T-helper 1 cell (primary cell): ENCODE measurements at places on chromosomes 13 and 19.

DNA sequence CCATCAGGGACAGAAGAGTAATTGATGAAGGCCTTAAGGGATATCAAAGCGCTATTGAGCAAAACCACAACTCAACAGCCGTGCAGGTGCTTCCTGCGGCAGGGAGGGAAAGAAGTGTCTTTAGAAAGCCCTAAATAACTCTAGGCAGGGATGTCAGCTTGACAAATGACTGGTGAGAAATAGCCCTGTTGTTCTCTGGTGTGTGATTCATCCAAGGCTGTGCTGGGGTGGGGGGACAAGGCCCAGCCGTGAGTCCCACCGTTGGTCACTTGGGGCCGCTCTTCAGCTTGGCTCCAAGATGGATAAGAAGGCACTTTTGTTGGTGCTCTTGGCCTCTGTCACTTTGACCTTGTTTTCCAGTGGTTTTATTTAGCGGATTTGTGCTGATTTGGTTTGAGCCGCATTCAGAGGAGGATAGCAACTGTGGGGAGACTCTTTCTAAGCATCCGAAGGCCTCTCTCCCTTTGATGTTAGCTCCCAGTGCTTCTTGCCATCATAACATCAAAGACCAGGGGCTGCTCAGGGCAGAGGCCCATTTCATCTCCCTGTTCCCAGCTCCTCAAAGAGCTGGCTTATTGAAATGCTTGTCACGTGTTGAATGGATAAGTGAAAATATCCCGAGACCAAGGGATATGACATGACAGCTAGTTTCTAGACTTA, 130.3 kb upstream of the SERP2 start:
- DNase-seq: no peak

DNA sequence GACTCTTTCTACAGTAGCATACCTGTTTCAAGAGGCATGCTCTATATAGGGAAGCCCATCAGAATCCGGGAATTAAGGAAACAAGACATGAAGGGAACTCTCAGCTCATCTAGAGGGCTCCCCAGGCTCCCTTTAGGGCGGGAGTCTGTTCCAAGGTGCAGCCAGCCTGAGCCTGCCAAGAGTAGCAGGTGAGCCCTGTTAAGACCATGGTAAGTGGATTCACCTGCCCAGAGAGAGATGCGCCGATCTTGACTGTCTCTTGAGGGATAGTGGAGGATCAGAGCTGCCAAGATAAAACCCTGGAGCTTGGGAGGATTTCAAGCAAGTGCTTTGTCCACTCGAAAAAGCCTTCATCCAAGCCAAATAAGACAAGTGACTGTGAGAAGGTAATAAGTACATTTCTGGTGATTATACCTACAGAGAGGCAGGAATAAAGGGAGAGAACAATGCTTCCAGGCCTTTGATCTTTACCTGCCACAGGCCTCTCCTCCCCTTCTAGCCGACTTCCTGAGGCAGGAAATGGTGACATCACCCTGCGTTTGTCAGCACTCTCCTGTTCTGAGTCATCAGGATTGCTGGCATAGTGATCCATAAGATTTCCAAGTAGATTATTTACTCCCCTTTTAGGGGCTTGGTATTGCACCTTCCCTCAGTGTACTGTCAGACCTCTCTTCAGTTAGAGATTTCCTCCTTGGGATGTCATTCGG, 31.5 kb downstream of the KLF5 start:
- no peak for DNase-seq

GRCh38 chr13:44107357-44108121, 227.8 kb downstream of the LACC1 start:
- no peak for DNase-seq

- DNase-seq: no peak
Observed at GRCh38 chr13:73166204-73166603, 107.4 kb downstream of the KLF5 start.

DNA sequence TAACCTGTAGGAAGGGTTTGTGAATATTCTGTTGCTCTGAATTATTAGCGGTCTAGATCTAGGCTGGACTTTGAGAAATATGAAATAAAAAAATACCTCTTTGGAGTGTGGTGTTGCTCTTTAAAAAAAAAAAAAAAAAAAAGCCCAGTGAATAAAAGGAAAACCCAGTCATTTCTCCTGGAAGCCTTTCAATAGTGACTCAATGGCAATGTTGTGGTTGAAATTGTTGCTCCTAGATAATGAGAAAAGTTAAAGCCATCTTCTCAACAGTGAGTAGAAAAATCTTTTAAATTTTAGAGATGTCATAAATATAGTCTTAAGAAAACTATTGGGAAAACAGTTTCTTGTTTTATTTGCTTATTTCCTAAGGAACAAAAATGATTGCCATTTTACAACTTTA, 135.3 kb downstream of the RFC3 start:
- DNase-seq: no peak

DNA sequence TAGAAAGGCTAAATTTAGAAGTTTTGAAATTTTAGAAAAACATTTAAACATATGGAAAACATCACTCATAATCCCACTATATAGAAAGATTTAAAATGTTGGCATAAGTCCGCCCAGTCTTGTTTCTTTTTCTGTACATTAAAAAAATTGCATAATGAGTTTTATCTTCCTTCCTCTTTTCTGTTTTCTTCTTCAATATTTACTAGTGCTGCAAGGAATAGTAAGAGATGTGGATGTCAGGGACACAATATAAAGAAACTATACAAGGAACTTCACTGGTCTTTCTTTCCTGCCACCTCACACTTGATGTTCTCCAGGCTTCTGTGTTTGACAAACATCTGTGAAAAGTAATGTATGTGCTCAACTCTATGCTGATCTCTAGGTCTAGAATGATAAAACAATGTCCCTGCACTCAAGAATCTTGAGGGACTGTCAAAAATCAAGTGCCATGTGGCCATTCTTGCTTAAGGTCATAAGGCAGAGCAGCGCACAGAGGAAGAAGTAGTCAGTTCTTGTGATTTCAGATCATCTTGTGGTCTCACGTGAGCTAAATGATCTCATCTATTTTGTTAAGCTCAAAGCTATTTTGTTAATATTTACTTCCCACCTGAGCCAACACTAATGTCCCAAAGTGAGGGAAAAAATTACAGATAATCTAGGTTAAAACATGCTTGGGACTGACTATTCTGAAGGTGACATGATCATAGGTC, 186.9 kb upstream of the OBI1 start:
- no peak for DNase-seq

- DNase-seq: no peak
Observed at GRCh38 chr13:98299235-98299965, 122.3 kb upstream of the RNF113B start.

DNA sequence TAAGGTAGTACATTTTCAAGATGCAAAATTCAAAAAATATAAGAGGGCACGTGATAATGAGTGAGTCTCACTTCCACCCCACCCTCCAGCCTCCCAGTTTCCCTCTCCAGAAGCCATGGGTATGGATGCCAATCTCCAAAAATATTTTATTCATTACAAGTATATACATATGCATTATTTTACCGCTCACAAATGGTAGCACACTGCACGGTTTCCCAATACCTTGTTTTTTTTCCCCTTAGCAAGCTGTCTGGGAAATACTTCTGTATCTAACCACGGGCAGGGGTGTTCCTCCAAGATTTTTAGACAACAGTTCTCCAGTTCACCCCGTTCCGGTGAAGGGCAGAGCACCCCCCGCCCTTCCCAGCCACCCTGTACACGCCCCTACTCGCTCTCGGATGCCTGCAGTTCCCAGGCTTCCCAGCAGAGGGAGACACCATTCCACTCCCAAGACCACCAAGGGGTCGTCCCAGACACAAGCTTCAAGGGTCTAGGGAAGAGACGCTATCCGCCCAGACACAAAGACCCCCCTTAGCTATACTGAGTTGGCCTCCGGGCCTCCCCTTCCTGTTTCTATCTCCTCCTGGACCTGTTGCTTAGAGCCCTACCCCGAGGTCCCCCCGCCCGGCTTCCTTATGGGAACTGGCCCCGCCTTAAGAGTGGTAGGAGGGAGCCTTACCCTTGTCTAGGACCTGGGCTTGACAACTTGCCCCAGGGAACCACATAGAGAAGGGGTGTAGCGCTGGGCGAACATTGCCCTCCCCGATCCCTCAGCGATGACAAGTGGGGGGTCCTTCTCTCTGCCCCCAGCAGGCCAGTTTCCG, 1.1 kb upstream of the FXYD3 start:
- DNase-seq: peak; percentile 56
